Heart right ventricle (tissue), 16 donors: ENCODE measurements at places on chromosomes 7 and 10. TPM values are rescaled to one million over a fixed set of nuclear protein-coding genes. Genes with fewer than 3 reads are reported as not detected.

The KLF14 gene
- polyA plus RNA-seq: not detected

The GIMAP4 gene
- polyA plus RNA-seq: 50.8 TPM

The TMEM168 gene
- 14.4 TPM for polyA plus RNA-seq

The PAOX gene
- 3.8 TPM for polyA plus RNA-seq

The FGF8 gene
- polyA plus RNA-seq: not detected

DNA sequence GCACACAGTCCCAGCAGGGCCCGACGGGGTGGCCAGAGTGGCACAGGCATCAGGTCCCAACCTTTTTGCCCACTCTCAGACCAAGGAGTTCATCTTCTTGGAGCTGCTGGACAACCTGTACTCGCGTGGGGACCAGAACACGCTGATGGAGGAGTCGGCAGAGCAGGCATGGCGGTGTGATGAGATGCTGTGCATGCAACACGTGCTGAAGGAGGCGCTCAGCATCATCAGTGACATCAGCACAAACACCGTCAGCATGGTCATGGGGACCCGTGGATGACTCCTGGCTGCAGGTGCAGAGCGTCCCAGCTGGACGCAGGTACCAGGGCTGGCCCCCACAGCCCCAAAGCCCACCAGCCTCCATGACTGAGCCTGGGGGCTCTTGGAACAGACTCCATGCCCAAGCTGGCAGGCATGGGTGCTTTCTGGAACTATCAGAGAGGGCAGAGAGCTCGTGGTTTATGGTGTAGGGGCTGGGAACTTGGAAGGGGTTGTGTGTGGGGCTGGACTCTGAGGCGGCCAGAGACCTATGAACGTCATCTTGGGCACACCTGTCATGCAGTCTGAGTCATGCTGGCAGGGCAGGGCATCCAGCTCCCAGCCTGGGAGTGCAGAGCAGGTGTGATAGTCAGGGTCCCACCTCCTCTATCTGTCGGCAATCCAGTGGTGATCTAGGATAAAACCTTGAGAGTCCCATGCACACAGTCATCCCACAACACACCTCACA, 8.2 kb upstream of the MTPAP start:
- no peak for DNase-seq

- DNase-seq: no peak
These were observed 585.0 kb upstream of the MBL2 start for GRCh38 chr10:53357587-53357986.

The MYPN gene
- 67.2 TPM for polyA plus RNA-seq

- no peak for DNase-seq
These were observed 32.1 kb upstream of the CALN1 start for GRCh38 chr7:72444026-72444776.

The VWA2 gene
- not detected for polyA plus RNA-seq

DNA sequence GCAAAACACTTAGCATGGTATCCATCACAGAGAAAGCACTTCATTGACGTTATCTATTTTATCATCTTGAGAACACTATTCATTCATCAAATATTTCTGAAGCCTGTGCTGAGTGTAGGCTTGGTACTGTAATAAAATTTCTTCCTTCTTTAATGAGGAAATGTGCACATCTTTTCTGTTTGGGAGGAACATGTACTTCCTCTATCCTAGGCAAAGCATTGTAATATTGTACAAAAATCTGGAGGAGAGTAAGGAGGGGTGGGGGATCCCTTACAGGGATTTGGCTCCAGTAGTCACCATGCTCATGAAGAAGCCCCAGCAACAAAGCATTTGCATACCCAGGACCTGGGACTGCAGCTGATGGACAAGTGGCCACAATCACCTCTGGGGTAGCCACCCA, 39.9 kb upstream of the SORCS3 start:
- no peak for DNase-seq

DNA sequence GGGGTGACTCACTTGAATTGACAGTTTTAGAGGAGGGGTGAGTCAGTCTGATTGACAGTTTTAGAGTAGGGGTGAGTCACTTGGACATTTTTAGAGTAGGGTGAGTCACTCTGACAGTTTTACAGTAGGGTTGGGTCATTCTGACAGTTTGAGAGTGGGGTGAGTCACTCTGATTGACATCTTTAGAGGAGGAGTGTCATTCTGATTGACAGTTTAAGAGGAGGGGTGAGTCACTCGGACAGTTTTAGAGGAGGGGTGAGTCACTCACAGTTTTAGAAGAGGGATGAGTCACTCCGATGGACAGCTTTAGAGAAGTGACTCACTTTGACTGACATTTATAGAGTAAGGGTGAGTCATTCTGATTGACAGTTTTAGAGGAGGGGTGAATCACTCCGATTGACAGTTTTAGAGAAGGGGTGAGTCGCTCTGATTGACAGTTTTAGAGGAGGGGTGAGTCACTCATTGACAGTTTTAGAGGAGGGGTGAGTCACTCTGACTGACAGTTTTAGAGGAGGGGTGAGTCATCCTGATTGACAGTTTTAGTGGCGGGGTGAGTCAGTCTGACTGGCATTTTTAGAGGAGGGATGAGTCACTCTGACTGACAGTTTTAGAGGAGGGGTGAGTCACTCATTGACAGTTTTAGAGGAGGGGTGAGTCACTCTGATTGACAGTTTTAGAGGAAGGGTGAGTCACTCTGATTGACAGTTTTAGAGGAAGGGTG, 595.9 kb downstream of the DNAJB6 start:
- no peak for DNase-seq

- DNase-seq: no peak
These were observed 34.8 kb upstream of the SMARCD3 start for GRCh38 chr7:151283302-151283701.

GRCh38 chr7:157679607-157680006, 342.8 kb downstream of the DNAJB6 start:
- DNase-seq: no peak

DNA sequence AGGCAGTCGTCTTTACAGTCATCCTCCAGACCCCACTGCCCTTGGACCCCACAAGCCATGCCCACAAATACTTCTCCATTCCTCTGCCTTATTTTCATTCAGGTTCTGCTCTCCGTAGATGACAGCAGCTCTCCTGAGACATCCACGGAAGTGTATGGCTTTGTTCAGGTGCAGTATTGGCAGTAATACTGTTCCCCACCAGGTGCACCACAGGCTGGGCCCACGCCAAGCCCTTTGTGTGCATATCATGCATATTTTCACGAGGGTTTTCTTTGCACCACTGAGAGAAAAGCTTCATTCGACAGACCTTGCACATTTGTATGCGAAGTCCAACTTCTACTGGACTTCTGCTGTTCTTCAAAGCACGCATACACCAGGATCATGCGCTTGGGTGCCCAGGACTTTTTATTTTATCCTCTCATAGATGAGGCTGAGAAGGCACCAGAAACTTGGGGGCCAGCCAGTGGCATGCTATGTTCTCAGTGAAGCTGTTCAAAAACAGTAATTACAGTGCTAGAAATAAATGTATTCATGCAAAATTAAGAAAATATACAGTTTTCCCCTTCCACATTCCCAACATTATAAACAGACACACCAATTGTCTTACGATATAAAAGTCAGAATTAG, 37.8 kb upstream of the PITRM1 start:
- no peak for DNase-seq

DNA sequence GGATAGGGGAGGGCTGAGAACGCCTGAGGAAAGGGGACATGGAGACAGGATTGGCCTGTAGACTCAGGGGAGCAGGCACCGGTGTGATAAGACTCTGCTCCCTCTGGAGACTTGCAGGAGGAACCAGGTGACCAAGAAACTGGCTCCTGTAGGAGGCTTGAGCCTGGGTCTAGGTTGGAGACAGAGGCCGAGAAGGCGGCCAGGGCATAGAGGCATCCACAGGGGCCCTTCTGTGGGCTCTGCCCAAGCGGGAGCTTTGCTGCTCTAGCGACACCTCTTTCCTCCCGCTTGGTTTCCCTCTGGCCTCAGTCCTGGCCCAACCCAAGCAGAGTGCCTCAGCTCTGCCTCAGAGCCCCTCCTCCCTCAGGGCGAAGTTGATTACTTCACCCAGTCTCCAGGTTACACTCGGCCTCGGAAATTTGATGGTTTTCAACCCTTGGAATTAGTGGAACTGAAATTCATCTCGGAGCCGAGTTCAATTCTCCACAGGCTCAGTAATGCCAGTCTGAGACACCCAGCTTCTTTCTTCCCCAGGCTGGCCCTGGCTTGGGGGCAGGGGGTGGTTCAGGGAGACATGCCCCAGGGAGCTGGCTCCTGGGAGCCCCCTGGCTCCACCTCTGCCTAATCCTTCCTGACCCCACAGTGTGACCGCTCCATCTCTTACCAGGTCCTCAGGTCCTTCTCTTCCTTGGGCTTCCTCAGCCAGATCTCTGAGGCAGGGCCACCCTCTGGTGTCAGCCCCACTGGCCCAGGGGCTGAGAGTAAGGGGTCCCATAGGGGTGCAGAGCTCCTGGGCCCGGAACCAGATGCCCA, 60.4 kb downstream of the PAX2 start:
- DNase-seq: no peak

The RBM20 gene
- polyA plus RNA-seq: 10.1 TPM

The RNF32 gene
- 0.22 TPM for polyA plus RNA-seq

GRCh38 chr7:140230861-140231770, 54.3 kb upstream of the KDM7A start:
- DNase-seq: peak; percentile 34

The VPS37D gene
- polyA plus RNA-seq: 1.4 TPM

- no peak for DNase-seq
These were observed 704.9 kb upstream of the LRRN3 start for GRCh38 chr7:110386006-110386405.

The ADIRF gene
- 174 TPM for polyA plus RNA-seq

The TMEM184A gene
- 1.2 TPM for polyA plus RNA-seq

DNA sequence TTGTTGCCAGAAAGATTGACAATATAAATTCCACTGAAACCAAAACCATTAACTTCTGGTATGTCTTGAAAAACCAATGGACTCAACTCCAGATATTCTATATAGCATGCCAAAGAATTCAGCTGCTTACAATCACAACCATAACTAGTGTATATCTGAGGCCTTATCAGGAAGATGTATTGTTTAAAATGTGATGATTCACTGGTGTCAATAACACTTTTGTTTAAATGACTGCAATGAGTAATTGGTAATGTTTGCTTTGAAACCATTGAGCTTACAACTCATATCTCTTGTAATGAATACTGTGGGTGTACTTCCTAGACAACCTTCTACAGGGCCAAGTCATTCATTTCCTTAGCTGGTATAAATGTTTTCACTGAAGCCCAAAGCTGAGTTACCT, 727.9 kb upstream of the KCND2 start:
- no peak for DNase-seq

The PAPOLB gene
- polyA plus RNA-seq: 0.01 TPM

The MBL2 gene
- polyA plus RNA-seq: not detected

The ABHD11 gene
- polyA plus RNA-seq: 26.8 TPM

DNA sequence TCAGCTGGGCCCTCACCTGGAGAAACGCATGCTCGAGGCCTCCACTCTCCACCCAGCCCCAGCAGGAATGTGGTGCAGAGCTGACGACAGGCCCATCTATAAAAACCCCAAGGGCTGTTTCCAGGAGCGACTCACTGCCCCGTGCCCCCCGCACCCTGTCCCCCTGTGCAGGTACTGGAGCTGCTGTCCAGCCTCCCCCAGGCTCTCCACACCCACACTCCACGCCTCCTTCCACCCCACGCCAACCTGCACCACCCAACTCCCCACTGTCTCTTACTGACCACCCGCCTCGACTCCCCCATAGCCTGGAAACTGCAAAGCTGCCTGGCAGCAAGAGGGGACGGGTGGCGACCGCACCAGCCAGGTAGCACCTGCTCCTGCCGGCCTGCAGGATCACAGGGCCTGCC, 43.3 kb downstream of the DIP2C start:
- DNase-seq: no peak

DNA sequence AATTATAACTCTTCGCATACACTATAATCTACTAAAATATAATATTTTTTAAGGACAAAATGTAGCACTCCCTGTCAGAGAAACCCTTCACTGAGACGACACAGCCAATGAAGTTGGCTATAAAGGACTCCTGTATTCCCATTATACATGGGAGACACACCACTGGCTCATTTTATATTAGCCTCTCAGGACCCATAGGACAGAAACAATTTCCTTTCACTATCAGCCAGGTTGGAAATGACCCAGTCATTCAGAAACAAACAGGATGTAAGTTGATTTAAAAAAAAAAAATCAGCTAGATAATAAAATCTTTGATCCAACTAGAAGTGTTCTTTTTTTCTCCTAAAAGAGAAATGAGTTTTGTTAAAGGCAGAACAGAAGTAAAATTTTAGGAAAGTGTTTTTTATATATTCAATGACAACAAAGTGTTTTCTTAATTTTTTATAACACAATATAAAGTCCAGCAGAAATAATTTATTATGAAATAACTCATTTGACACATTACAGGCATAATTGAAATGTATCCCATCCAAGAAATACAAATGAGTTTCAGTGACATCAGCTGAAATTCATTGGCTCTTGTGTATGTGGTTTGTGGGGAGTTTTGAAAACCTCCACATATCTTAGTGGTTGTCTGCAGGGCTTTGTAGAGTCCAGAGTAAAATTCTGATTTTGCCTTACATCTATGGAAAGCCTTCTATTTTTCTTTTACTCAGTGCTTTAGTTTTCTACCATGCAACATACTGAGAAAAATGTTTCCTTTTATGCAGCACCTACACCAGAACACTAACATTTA, 64.1 kb downstream of the CTTNBP2 start:
- DNase-seq: no peak

- no peak for DNase-seq
These were observed 1.4 kb upstream of the ASIC3 start for GRCh38 chr7:151046603-151047573.

- no peak for DNase-seq
These were observed 143.8 kb downstream of the GRK5 start for GRCh38 chr10:119351189-119351588.

- no peak for DNase-seq
These were observed 49.9 kb upstream of the CAMK2B start for GRCh38 chr7:44375236-44375699.

The MINPP1 gene
- 8.7 TPM for polyA plus RNA-seq

DNA sequence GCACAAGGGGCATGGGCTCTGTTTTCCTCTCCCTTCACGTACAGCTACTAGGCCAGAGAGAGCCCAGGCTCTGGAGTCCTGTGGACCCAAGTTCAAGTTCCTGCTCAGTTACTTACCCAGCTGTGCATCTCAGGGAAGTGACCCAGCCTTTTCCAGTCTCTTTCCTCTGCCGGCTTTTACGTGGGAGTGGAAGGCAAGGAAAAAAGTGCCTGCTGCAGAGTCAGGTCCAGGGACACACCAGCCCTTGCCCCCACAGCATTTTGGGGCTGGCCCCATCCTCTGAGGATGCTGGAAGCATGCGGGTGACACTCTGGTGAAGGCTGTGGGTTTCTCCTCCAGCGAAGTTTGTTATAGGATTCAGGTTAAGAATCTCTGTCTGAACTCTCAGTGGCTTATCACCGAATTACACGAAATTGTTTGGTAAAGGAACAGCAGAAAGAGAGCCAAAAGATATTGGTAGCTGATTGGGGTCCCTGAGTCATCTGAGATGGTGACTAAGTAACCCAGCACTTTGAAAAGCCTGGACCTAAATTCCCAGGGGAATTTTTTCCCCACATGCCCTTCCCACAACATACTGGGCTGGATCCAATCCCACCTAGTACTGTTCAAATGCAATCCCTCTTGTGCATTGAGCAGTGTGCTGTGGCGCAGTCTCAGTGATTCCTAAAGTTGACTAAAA, 424.3 kb downstream of the RPS24 start:
- DNase-seq: no peak
